A673 (cell line): ENCODE measurements at places on chromosomes 7 and 10. TPM values are rescaled to one million over a fixed set of nuclear protein-coding genes. Genes with fewer than 3 reads are reported as not detected.

Gene RNF133
- 3.4 and 4.9 TPM in 2 replicates for total RNA-seq

Gene NPY4R2
- not detected in 2 replicates for total RNA-seq

Gene RTKN2
- 21.9 and 22.3 TPM in 2 replicates for total RNA-seq

Gene TRIM4
- total RNA-seq, result 18.3 and 23.4 TPM in 2 replicates

Gene DNAH11
- 0.15 and 0.54 TPM in 2 replicates for total RNA-seq

Gene GRM3
- not detected in 2 replicates for total RNA-seq

Gene MYOZ1
- total RNA-seq, result 0.19 TPM in 1 of 2 replicates, not detected in the other

Gene TUBB8
- 0.24 and 0.35 TPM in 2 replicates for total RNA-seq

Gene PDE6C
- not detected in 2 replicates for total RNA-seq

Gene GARIN1A
- 1.8 and 2.2 TPM in 2 replicates for total RNA-seq

Gene CNTNAP2
- total RNA-seq, result 47.8 and 60.0 TPM in 2 replicates

Gene ADCY1
- 0.71 and 0.98 TPM in 2 replicates for total RNA-seq

Gene ATOH7
- not detected in 2 replicates for total RNA-seq

Gene PNLIPRP1
- total RNA-seq, result not detected in 2 replicates

Gene SEMA4G
- 6.1 and 9.2 TPM in 2 replicates for total RNA-seq
